ENCODE measurements at places on chromosomes 4 and X.

DNA sequence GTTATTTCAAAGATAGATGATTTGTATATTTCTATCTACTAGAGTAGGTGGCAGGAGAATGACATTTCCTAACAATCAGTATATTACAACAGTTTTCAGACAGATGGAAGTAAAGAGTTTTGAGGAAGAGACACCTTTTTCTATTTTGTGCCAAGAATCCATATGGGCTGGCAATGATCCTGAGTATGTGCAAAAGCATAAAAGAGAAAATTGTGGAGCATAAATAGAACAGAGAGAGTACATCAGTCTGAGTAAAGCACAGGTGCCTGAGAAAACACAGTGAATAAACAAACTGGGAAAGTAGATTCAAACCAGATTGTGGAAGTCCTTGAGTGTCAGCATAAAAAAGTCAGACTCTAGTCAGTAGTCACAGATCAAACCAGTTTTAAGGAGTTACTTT is 96.8 kb upstream of the WDR44 start:
- DNase-seq = no peak

- DNase-seq = no peak
Measured at GRCh38 chrX:72526534-72527508, 45.8 kb downstream of the HDAC8 start.

- no peak for DNase-seq
Measured at GRCh38 chrX:13485167-13485566, 84.2 kb upstream of the EGFL6 start.

- no peak for DNase-seq
Measured at GRCh38 chrX:22760513-22761057, 239.2 kb upstream of the DDX53 start.

DNA sequence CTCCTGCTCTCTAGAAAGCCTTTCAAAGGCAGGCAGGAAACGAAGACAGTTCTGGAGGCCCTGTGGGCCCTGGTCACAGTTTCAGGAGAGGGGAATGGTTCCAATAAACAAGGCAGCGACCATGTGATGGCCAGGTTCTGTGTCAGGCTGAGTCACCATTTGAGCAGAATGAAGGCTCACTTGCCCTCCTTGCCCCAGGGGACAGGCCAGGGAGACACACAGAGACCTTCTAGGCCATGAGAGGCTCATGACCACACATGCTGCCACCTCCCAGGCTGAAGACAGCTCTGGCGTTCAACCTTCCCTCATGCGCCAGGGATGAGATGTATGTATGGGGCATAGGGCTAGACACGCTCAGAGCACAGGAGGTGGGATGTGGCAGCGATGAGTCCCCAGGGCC is 22.9 kb upstream of the TRIM2 start:
- DNase-seq = no peak
